ENCODE measurements at places on chromosomes 2 and 18.
A peak's percentile ranks its signal among the peaks of the same experiment; 100 is the strongest.

DNA sequence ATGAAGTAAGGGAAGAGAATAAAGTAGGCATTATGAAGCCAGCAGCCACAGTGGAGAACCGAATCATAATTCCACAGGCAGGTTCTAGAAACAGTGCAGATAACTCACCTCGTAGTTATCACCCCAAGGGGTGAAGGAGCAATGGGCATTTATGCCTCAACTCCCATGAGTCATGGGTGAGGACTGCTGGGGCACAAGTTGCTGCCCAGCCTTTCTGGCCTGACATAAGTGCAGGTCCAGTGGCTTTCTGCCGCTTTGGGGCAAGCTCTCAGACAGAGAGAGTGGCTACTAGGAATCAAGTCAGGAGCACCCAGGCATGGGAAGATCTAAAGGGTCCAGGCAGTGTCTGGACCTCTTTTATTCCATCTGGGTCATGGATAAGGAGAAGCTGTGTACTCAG, 149.8 kb downstream of the SUCLG1 start:
- DNase-seq = no peak

- peak; percentile 31 for DNase-seq
Measured at GRCh38 chr18:8754995-8755960, 49.9 kb downstream of the MTCL1 start.

DNA sequence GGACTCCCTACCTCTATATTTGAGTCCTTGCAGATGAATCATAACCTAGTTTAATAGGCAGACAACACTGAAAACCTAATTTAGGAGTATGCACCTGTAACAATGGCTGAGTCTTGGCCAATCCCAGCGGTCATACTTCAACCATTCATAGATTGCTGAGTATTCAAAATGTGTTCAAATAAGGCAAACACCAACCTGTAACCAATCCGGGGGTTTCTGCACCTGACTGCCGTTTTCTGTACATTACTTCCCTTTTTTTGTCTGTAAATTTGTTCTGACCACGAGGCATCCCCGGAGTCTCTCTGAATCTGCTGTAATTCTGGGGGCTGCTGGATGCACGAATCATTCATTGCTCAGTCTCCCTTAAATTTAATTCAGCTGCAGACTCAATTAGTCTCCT, 338.6 kb downstream of the STK39 start:
- DNase-seq = no peak

DNA sequence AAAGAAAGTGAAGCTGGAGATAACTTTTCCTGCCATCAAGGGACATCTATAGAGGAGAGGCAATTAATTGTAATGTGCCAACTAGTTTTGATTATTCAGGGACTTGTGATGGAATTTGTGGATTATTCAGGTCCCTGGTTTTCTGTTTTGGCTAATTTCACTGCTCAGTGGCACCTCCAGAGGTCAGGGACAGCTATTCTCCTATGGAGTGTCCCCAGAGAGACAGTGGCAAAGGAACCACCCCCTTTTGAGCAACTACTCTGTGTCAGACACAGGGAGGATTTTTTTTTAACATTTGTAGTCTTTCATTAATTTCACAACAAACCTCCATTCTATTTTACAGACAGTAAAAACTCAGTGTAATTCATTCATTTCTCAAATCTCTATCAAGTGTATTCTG, 206.0 kb upstream of the SPRED2 start:
- DNase-seq = no peak

- DNase-seq = no peak
Measured at GRCh38 chr2:180050246-180050645, 43.1 kb upstream of the CWC22 start.

GRCh38 chr2:187187519-187187918, 260.5 kb downstream of the CALCRL start:
- DNase-seq = no peak

- no peak for DNase-seq
Measured at GRCh38 chr18:79442508-79443221, 46.9 kb downstream of the NFATC1 start.

DNA sequence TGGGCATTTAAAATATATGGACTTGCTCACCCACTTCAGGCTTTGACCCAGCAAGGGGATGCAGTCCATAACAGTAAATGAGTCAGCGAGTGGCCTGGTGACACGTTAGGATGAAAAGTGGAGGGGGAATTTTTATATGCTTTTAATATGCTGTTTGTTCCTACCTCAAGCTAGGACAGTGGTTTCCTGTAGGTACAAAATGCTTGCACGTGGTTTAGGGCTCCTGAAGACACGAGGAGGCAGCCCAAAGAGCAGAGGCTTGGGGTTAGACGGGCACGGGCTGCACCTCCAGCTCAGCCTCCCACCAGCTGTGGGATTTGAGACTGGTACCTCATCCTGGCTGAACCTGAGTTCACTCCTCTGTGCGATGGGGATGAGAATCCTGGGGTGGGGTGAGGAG, 306.2 kb upstream of the CXCR4 start:
- no peak for DNase-seq

DNA sequence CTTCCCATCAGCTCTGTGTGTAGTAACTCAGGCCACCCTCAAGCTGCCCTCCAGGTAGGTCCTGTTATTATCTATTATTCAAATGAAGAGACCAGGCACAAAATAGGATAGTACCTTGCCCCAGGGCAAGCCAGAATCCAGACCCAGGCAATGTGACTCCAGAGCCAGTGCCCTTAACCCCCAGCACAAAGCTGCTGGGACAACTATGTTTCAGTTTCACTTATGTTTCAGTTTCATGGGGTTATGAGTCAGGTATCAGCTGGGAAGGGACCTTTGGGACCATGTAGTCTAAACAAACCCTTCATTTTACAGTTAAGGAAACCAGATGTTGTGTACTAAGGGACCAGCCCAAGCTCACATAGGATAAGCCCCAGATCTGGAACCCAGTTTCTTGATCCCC, 10.0 kb downstream of the HK2 start:
- DNase-seq = peak; percentile 77

DNA sequence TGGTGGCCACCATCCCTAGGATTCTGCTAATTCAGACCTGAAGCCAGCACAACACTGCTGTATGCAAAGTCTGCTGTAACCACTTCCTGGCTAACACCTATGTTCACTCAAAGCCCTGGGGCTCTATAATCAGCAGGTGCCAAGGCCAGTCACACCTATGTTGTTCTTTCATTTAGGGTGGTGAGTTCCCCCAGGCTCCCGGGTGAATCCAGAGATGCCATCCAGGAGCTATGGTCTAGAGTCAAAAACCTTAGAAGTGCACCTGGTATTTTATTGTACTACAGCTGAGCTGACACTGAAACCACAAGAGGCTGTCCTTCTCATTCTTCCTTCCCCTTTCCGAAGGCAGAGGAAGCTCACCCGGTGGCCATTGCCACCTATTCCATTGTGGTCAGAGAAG, 46.2 kb upstream of the CCDC141 start:
- DNase-seq = peak; percentile 13

DNA sequence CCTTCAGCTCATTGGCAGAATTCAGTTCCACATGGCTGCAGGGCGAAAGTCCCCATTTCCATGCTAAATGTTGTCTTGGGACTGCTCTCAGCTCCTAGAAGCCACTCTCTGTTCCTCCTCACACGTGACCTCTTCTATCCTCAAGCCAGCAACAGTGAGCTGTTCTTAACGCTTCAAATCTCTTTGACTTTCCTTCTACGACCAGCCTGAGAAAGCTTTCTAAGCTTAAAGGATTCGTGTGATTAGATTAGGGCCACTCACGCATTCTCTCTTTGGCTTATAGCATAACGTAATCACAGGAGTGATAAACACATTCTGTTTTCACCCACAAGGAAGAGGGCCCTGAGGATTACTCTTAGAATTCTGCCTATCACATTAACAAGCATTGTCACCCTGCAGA, 29.8 kb upstream of the LAMA1 start:
- DNase-seq = no peak

DNA sequence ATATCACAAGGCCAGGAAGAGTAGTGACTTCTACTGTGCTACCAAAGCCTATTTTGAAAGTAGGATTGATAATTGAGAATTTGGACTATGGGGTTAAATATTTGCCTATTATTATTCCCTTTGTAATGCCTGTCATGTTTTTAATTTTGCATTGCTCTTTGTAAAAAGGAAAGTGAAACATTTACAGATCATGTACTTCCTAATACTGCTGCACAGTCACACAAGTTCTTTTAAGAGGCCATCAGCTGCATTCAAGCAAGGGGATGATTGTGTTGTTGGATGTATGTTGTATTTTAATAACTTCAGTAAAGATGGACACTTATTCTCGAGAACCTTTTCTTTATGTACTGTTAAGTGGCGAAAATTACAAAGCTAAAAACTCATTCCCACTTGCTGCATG, 70.1 kb downstream of the PLEKHA3 start:
- DNase-seq = no peak

DNA sequence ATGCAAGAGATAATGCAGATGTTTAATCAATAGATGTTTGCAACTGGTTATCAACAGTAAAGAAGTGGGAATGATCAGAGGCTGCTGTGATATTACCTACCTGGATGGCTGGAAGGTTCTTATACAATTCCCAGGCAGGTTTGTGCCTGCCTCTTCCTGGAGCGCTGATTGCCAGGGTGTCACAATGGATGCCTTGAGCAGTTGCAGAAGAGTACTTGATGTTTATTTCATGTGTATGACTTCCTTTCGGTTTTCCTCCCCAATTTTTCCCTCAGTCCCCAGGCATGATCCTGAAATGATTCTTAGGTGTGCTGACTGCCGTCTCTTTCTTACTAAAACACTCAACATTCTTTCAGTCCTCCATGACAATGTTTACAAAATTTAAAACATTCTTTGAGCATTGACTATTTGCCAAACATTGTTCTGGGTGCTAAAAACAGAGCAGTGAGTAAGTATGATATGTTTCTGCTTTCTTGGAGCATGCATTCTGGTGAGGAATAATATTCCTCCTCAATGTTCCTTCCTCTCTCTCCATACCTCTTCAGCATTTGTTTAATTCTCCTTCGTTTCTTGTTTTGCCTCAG, 416.6 kb upstream of the TRIB2 start:
- DNase-seq = no peak

- DNase-seq = no peak
Measured at GRCh38 chr2:45000341-45000901, 8.8 kb downstream of the SIX2 start.

DNA sequence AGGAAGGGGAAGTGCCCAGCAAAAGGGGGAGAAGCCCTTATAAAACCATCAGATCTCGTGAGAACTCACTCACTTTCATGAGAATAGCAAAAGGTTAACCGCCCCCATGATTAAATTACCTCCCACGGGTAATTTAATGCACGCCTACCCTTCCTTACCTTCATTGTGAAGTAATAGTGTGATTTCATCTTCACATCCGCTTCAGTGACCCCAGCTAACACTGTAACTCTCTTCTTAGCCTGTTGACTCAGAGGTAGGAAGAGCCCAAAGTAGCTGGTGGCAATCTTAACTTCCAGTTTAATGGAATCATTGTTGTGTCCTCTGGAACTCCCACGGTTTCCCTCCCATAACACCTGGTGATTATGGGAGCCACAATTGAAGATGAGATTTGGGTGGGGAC, 120.5 kb downstream of the GULP1 start:
- DNase-seq = no peak

GRCh38 chr2:5932556-5933469, 240.6 kb downstream of the SOX11 start:
- no peak for DNase-seq

GRCh38 chr2:65749545-65749944, 317.1 kb upstream of the SPRED2 start:
- DNase-seq = no peak

GRCh38 chr2:26172871-26173775, at the start of gene GAREM2:
Gene GAREM2 (plus strand): TSS chr2:26173088. CDS start chr2:26173221, 133 bp downstream.
- no peak for DNase-seq

DNA sequence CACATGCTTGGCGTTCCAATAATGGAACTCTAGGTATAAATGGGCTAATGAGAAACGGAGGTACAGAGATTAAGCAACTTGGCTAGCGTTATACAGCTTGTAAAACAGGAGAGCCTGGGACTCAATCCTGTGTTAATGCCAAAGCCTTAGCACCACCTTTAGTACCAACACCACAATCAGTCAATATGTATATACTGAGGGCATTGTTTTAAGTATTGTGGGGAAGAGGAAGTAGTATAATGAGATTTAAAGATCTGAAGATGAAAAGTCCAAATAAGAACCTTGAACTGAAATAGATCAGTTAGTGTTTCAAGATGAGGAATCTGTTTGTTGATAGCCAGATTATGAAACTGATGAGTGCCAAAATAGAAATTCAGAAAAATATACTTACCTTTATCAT, 8.1 kb downstream of the MARS2 start:
- no peak for DNase-seq

DNA sequence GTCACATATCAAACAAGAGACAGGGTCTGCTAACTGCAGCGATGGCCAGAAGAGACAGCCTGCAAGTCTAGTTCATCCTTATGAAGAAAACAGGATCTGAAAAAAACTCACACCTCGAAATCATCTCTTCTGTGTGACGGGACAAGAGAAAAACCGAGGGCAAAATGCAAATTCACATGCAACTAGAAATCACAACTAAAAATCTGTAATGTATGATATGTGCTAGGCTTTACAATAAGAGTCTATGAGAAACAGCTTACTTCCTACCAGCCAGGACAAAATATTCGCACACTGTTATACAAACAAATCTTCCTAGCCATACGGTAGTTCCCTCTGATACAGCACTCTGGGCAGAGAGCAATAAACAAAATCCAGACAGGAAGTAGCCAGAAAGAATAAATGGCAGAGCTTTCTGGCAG, 48.8 kb downstream of the ANKRD44 start:
- DNase-seq = no peak

Data from activated CD4-positive, alpha-beta T cell treated with anti-CD3 and anti-CD28 coated beads, Interleukin-10, Interleukin-2, amounts not matched to agents 100 ng/mL and 50 ng/mL, durations not matched to agents 16 hours and 8 hours (primary cell).